ENCODE measurements at places on chromosomes 4 and X.

DNA sequence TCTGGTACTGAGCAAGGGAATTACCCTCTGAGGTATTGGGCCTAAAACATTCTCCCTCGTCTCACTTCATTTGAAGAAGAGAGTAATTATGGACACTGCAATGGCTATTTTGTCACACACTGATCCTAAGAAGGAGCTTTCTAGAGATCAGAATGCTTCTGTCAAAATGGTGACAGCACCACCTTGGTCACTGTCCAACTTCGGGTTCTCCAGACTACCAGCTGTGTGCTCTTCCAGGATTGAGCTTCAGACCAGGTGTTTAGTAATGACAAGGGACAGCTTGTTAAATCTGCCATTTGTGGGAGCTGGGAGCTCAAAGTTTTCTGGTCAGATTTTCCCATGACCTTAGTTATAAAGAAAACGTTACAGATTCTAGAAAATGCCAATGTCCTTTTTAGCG, 105.4 kb downstream of the POLA1 start:
- no peak for DNase-seq

DNA sequence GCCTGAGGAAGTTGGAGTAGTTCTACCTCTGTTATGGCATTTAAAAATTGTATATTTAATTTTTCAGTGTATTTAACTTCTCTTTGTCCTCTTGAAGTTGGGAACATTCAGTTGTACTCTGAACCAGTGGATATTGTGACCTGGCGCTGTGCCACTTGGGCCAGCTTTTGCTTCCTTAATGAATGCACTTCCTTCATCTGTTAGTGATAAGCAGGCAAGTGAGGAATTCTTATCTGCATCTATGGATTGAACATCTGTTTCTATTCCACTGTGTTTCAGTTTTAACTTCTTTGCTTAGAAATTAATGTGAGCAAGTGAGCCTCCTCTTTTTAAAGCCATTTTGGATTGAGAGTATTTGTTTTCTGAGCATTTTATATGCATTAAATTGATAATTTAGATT, 128.3 kb downstream of the UCHL1 start:
- DNase-seq, result no peak

DNA sequence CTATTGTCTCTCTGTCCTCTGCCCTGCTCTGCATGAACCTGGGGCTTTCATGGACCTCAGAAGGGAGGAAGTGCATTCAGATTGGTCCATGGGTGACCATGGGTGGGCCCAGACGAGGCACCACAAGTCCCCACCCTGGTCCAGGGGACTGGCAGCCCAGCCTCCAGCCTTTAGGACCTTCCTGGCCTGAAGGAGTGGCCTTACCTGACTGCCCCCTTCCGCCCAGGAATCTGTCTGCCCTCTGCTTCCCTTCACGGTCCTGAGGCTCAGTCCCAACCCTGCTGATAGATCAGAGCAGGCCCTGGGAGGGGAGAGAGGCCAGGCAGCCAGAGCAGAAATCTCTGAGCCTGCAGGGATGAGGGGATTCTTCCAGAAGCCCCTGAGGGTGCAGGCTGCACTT, 455.4 kb downstream of the PCDH18 start:
- no peak for DNase-seq

DNA sequence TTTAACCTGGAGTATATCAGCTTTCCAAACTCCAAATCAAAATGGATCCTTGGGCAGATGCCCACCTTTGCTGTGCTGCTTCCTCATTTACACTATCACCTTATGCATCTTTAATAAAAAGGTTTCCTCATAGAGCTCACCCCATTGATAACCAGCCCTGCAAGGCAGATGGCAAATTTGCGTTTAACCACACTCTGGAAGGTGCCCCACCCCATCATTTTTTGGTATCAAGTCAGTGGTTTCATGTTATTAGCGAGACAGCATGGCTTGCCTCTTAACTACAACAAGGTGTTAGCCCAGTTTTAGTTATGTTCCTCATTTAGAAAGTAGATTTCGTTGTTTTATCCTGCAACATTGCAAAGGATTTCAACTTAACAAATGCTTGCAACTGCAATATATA, 214.0 kb upstream of the WDFY3 start:
- DNase-seq, result no peak

GRCh38 chr4:110287130-110287529, 88.7 kb upstream of the ELOVL6 start:
- no peak for DNase-seq

GRCh38 chr4:1490011-1490653, 83.9 kb upstream of the NKX1-1 start:
- DNase-seq, result no peak

GRCh38 chr4:155666344-155667221, at the start of gene GUCY1A1:
Gene GUCY1A1 (plus strand): TSS chr4:155666848. CDS start chr4:155696868, 30,020 bp downstream.
- DNase-seq, result peak; percentile 24

DNA sequence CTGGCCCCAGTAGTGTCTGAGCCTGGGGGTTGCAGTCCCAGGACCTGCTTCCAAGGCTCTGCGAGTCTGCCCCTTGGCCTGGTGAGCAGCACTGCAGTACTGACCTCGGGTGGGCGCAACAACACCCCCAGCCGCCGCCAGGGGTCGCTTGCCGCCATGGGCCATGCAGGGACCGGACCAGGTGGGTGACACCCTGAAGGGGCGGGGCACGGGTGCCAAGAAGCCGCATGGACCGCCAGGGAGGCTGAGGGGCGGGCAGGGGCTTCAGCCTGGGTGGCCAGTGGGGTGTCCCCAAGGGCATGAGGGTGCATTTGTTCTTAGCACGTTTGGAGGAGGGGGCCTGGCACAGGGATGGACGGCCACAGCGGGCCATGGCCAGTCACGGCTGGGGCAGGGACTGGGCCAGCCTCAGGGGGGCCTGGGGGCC, 25.0 kb downstream of the TACC3 start:
- peak; percentile 94 for DNase-seq

GRCh38 chr4:125116431-125116830, 198.3 kb upstream of the FAT4 start:
- DNase-seq, result no peak

GRCh38 chr4:138859254-138859653, 156.3 kb upstream of the NOCT start:
- no peak for DNase-seq

- peak; percentile 63 for DNase-seq
Observed at GRCh38 chrX:49840679-49841078, 11.6 kb downstream of the PAGE4 start.

DNA sequence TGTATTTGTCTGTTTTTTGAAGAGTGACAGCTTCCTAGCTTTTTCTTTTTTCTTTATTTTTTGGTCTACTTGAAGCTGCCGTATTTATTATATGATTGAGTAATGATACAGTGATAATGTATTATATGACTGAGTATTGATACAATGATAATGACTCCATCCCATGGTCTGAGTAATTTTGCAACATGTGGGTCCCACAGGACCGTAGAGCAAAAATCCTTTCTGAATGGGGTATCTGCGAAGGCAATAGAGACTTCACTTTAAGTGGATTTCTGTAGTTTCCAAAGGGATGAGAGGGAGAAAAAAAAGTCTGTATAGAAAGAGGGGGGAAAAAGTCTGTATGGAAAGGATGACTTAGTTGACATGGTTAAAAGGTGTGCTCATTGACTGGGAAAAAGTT, 41.0 kb downstream of the SLIT2 start:
- no peak for DNase-seq

DNA sequence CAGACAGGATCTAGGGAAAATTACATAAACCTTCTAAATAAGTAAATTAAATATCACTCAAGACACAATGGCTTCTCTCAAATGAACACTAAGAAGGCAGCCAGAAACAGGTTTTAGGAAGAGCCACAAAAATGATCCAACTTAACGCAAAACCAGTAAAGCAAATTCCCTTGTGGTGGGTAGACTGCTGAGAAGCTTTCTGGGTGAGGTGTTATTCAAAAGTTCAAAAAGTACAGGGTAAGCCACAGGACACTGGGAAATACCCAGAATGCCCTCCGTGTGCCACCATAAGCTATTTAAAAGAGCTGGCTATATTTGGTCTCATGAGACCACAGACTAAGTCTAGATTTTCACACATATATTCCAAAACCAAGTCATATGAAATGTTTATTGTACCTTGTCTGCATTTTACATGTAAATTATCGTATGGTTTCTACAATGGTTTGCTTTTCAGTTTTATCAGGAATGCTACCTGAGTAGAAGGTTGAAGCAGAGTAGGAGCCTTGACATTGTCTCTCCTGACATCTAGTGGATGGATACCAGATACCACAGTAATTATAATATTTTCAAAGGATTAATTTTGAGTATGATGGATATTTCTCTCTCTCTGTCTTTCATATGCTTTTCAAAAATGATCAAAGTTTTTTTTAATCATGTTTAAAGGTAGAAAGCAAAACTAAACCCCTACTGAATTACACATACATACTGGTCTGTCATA, 109.3 kb upstream of the KLHL13 start:
- no peak for DNase-seq

GRCh38 chrX:120228187-120228908, 22.3 kb upstream of the ZBTB33 start:
- no peak for DNase-seq

GRCh38 chr4:11230866-11231265, 197.8 kb downstream of the HS3ST1 start:
- DNase-seq, result no peak

DNA sequence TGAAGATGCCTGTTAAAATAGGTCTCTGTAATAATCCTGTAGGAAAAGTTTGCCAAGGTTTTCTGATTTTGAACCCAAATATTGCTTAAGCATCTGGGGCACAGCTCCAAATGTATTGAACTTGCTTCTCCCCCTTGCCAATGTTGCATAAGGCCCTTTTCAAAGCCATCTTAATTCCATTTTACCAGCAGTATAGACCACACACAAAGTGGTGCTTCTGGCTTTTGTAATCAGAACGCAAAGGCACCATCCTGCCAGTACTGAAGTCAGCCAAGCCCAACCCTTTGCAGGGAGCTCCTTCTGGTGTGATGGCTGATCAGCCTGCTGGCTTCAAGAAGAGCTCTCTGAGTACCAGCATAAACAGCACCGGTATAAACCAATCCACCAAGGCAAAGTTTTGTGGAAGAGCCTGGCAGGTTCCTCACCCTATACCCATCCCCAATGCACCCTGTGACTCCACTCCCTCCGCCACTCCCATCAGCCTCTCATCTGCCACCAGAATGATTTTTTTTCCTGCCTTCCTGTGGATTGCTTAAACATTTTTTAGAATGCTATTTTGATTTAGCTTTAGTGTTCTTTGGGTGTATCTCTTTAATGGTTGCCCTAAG, 39.2 kb upstream of the USP9X start:
- no peak for DNase-seq

- peak; percentile 21 for DNase-seq
Observed at GRCh38 chrX:1593286-1594271, 2.2 kb downstream of the AKAP17A start.

DNA sequence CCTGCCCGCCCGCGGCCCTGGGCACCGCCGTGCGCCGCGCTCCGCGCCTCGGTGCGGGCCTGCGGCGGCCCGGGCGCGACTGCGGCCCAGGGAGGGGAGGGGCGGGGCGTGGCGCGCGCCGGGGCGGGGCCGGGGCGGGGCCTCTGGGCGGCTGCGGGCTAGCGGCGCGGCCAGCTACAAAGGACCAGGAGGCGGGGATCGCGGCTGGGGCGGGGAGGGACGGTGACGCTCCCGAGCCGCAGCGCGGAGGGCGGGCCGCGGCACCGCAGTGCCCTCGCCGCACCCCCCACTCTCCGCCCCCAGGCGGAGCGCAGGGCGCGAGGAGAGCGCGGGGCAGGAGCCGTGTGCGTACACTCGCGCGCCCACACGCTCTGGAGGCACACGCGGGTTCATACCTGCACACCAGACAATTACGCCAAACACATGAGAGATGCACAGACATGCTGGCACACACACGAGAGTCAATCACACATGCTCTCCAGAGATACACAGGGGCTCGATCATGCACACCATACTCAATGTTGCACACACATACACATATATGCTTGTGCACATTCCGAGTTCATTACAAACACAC, at the start of gene CRMP1:
TSS of gene CRMP1 (minus strand) at position 83 of the 577 bp plus-strand sequence. CDS start 117 bp downstream, outside the sequence.
- no peak for DNase-seq

- no peak for DNase-seq
Observed at GRCh38 chr4:13844740-13845139, 217.2 kb upstream of the BOD1L1 start.

DNA sequence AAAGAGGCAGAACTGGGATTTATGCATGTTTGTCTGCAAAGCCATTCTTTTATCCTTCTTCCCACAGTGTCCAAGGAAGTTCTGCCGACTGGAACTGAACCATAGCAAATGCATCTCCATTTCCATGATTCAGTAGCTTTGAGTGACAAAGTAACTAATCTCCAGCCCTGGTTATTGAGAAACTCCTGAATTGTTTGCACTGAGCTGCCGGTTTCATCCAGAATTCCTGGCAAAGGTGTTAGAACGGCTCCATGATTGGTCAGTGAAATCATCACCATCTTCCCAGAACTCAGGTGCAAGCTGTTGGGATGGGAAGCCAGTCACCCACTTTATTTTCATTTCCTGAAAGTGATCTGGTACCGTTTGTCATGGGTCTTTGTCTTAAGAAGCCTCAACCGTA, 47.0 kb upstream of the SLC34A2 start:
- DNase-seq, result no peak

GRCh38 chr4:96355414-96355813, 515.5 kb downstream of the PDHA2 start:
- DNase-seq, result no peak

DNA sequence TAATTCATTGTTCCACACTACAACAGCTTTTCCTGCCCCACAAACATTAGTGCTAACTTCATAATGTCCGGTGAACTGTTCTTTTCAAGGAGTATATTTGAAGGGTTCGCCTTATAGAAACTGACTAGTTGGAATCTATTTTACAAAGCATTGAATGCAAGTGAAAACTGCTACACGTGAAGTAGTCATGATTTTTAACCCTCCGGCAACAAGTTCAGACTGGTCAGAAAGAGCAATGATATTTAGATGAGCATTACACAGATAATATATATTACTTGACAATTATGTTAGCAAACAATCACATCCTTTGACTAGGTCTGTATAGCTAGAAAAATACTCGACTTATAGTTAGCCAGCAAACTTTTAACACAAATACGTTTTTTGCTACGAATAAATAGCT, 1.7 kb upstream of the SLAIN2 start:
- no peak for DNase-seq

GRCh38 chr4:15495621-15496020, 25.9 kb downstream of the CC2D2A start:
- DNase-seq, result no peak

- no peak for DNase-seq
Observed at GRCh38 chr4:102809190-102809589, 18.2 kb downstream of the UBE2D3 start.

DNA sequence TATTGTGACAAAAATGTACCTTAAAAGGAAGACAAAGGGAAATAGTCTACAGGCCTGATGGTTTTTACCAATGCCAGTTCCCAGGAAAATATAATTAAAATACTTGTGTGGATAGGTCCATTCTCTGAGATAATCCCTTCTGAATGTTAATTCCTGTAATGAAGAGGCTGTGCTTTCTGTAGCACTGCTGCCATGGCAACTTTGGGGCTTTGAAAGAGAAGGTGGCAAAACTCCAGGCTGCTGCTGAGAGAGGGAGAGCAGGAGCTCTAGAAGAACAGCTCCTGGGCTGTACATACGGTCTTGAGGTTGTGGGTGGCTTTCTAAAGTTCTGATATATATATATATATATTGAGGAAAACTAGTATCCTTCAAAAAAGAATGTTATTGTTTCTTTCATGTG, 125.4 kb downstream of the PDLIM5 start:
- DNase-seq, result no peak

- DNase-seq, result peak; percentile 80
Observed at GRCh38 chr4:139177049-139177868, at the start of gene ELF2. Gene ELF2 (minus strand): TSS chr4:139177218. CDS start chr4:139137701, 39,517 bp downstream.

Data from stimulated activated CD8-positive, alpha-beta memory T cell treated with anti-CD3 and anti-CD28 coated beads, Interleukin-4, amount 100 ng/mL, for 48 hours (primary cell).